ENCODE measurements at places on chromosomes 12 and 14.

DNA sequence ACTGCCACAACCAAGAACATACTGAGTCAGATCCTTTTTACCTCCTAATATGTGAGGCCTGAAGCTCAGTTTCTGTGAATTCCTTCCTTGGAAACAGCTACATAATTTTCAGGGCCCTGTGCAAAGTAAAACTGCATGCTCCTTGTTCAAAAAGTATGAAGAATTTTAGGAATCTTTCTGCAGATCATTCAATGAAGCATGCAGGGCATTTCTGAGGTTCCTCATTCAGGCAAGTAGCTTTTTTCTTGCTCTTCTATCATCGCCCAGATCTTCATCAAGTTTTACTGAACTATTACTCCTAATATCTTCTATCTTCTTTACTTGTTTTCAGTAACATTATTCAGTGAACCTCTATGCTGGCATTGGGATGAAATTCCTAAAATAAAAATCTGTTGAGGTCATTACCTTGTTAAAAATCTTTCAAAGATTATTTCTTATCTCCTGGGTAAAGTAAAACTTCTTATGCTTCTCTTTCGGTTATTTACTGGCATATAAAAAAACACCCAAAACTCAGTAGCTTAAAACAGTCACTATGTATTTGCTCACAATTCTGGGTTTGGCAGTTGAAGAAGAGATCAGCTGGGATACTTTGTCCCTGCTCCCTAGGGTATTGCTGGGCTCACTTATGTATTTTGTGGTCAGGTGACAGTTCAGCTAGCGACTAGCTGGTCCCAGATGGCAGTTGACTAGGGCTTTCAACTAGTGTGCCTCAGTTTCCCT, 42.6 kb upstream of the KRR1 start:
- DNase-seq, result no peak

DNA sequence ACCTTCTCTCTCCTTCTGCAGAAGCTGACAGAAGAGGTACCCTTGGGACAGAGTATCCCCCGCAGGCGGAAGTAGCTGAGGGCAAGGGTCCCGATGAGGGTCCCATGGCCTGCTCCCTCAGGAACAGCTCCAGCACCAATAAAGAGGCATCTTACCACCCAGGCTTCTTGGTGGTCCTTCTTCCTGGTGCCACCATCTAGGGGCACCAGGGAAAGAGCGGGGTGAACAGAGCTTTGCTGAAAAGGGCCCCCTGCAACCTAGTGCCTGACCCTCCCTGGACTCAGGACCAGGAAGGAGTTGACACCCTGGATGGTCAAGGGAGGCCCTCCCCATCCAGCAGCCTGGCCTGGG, 591 bp upstream of the IRF9 start:
- DNase-seq, result no peak

GRCh38 chr12:125922330-125922729, 857.1 kb downstream of the AACS start:
- DNase-seq, result no peak

- DNase-seq, result no peak
These were observed 12.7 kb upstream of the SVOP start for GRCh38 chr12:109033239-109034196.

GRCh38 chr14:53019406-53019805, 68.6 kb upstream of the FERMT2 start:
- DNase-seq, result no peak

DNA sequence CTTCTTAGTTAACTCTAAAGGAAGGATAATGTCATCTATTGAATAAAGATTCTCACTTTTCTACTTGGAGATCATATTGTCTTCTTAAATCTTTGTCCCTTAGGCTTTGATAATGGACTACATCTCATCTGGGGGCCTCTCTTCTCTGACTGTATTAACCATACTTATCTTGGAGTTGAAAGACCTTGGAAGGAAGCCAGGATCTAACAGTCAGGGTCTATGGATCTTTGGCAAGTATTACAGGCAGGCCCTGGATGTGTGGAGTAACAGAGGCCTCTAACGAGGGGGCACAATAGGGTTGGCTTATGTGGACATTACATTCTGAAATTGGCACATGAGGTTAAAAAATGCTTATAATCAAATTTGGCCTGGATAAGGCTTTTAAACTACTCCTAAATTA, 513.8 kb downstream of the NRXN3 start:
- DNase-seq, result no peak

DNA sequence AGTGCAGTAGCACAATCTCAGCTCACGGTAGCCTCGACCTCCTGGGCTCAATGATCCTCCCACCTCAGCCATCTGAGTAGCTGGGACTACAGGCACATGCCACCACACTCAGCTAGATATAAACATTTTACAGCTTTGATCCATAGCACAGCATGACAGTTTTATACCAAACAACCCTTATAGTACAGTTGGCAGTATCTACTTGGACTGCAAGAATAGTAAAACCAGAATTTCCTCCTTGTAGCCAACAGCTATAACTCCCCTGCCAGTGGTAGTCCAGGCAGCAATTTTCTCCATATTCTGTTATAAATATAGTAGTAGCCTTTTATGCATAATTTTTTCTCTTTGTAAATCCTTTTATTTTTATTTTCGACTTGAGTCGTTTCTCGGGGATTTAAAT, 317.0 kb downstream of the FUT8 start:
- no peak for DNase-seq

GRCh38 chr12:86261578-86261977, 5.4 kb upstream of the MGAT4C start:
- DNase-seq, result no peak

DNA sequence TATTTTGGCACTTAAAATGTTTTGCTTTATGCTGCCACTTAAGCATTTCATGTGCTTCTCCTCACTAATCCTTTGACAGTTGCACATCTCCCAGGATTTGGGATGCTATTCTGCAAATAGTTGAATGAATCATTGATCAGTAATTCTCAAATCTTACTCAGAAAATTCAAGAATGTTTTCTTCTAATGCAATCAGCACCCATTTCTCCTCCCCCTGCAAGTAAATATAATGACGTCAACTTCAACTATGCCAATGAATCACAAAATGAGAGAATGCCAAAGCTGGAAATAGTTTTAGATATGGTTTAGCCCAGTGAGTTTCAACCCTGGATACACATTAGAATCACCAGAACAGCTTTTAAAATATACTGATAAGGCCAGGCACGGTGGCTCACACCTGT, 2.1 kb upstream of the BLOC1S1 start:
- no peak for DNase-seq

- no peak for DNase-seq
These were observed 11.7 kb downstream of the RTL1 start for GRCh38 chr14:100891501-100892445.

GRCh38 chr12:5497329-5498053, 65.6 kb downstream of the NTF3 start:
- no peak for DNase-seq

GRCh38 chr14:73140811-73141323, 4.6 kb downstream of the PSEN1 start:
- no peak for DNase-seq

DNA sequence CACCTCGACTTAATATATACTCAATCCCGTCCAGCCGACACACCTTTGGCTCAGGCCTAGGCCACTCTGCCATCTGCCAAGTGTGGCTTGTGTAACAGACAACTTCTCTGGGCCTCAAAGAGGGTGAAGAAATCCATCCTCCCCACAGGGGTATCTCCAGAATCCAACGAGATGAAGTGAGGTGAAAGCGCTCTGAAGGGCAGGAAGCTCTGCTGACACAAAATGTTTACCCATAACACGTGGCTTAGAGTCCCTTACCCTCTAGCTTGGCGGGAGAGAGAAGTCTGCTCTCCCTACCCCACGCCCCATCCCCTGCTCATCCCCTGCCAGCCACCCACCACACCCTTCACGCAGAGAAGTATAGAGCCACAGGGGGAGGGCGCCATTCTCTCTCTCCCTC, 13.0 kb downstream of the ZBTB39 start:
- no peak for DNase-seq

GRCh38 chr12:13099066-13099843, 4.2 kb downstream of the GSG1 start:
- DNase-seq, result no peak

DNA sequence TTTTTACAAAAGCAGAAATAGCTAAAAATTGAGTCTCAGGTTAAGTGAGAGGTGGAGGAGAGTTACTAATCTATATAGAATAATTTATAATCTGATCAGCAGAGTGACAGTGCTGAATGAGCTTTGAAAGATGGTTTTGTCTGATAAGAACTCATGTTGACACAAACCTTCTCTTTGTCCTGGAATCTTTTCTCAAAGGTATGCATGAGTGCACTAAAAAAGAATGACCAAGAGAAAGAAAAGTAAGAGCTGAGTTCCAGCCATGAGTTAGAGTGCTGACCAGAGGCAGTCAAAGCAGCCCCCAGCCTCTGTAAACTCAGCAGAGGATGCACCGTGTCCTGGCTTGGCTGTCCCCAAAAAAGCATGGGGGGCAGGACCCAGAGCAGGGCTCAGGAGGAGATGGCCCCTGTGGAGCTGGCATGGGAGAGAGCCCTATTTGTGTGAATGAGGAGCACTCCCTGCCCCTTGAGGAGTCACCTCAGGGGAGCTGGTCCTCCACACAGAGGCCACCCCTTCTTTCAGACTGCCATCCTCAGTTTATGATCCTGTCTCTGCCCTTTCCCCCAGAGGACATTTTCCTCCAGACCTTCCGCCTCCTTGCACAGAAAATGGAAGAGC, 129.8 kb downstream of the SEC23A start:
- no peak for DNase-seq

DNA sequence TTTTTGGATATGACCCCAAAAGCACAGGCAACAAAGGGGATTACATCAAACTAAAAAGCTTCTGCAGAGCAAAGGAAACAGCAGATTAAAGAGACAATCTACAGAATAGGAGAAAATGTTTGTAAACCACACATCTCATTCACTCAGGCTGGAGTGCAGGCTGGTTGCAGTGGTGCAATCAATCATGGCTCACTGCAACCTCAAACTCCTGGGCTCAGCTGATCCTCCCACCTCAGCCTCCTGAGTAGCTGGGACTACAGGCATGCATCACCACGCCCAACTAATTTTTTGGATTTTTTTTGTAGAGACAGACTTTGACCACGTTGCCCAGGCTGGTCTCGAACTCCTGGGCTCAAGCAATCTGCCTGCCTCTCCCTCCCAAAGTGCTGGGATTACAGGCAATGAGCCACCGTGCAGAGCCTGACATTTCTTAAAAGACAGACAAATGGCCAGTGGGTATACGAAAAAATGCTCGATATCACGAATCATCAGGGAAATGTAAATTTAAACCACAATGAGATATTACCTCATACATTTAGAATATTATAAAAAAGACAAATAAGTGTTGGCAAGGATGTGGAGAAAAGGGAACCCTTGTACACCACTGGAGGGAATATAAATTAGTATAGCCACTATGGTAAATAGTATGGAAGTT, 9.8 kb downstream of the NCKAP5L start:
- DNase-seq, result no peak

GRCh38 chr12:47111392-47111778, 31.6 kb upstream of the AMIGO2 start:
- no peak for DNase-seq

DNA sequence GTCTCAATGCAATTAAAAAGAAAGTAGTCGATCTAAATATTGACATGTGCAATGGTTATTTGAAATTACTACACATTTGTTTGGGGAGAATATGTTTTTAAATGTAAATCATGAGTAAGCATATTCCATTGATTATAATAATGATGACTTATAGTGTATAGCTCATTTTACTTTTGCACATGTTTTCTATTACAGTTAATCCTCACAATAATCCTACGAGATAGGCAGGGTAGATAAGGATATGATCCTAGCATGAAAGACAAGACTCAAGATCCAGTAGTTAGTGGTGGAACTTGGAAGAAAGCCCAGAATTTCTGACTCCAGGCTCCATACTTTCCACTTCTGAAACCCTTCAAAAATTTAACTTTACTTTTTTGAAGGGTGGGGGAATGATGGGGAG, 94.0 kb downstream of the NAV3 start:
- DNase-seq, result no peak

DNA sequence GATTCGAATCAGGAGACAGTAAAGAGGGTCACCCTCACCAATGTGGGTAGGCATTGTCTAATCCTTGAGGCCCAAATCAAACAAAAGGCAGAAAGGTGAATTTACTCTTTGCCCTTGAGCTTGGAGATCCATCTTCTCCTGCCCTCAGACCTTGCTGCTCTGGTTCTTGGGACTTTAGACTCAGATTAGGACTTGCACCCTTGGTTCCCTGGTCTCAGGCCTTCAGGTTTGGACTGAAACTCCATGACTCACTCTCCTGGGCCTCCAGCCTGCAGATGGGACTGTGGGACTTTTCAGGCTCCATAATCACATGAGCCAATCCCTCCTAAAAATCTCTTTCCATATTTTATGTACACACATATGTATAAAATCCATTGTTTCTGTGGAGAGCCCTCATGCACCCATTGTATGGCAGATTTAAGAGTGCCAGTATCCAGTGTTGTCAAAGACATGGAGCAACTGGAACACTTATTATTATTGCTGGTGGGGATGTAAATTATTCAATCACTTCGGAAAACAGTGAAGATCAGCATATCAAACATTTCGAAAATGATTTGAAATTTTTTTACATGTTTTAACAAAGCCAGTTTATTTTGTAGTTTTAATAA, 48.7 kb downstream of the EID3 start:
- no peak for DNase-seq

DNA sequence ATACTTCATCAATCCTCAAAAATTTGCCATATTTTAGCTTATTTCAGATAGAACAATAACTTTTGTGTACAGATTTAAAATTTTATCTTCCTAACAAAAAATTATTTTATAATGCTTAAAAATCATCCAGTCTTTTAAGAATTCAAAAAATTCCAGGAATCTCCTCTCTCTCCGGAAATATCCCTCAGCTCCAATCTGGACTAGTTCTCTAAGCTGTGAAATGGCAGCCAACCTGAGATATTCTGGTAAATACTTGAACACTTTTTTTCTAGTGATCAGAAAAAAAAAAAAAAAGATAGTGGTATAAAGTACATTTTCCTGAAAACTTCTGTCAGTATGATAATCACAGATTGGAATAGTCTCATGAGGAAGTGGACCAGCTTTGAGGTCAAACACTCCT, 57.6 kb downstream of the SSPN start:
- DNase-seq, result no peak

DNA sequence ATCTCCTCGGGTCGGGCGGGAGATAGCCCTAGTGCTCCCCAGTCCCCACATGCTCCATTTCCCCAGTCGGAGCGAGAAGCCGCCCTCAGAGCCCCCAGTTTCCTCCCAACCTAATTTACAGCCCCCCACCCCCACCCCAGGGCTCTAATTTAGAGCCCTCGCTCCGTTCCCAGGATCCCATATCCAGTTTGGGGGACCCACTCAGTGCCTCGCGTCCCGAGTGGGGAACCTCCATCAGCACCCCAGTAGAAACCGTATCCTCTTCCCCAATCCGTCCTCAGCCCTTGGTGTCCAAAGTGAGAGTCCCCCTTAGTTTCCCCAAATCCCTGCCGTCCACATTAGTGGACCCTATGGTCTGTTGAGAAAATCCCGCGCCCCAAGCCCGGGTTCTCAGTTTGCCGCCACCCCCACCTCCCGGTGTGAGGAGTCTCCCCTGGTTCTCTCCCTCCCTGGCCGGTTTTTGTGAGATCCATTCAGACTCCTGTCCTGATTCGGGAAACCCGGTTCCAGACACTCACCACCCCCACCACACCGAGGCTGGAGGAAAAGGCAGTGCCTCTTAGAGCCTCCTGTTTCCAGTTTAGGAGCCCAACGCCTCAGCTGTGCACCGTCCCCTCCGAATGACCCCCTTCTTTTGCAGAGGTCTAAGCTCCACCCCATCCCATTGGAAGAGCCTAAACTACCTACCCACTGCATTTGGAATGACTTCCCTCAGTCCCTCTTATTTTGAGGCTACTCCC, 809 bp upstream of the MSI1 start:
- no peak for DNase-seq

- DNase-seq, result no peak
These were observed 9.7 kb upstream of the TUBA1A start for GRCh38 chr12:49198431-49199155.

- DNase-seq, result no peak
These were observed 68.0 kb downstream of the SPTB start for GRCh38 chr14:64811676-64812075.
